MCF 10A (cell line): ENCODE measurements at places on chromosomes 7 and 10. TPM values are rescaled to one million over a fixed set of nuclear protein-coding genes. Genes with fewer than 3 reads are reported as not detected.

- peak overlapping the region; percentile 23 for H3K27ac ChIP-seq
- no peaks in the 10 kb centered on the region for H3K27me3 ChIP-seq
Measured at GRCh38 chr10:53601260-53601875, 828.8 kb upstream of the MBL2 start.

GRCh38 chr7:31805209-31805818 is 118.3 kb downstream of the PPP1R17 start:
- H3K4me3 ChIP-seq, result no peak overlapping the region
- H3K27ac ChIP-seq, result no peak overlapping the region
- peaks cover 18% of the 10 kb centered on the region for H3K27me3 ChIP-seq
- peaks cover 5% of the 10 kb centered on the region for H3K4me1 ChIP-seq
- H3K36me3 ChIP-seq, result no peaks in the 10 kb centered on the region

Gene MEPCE
- total RNA-seq, result 42.8 and 59.9 TPM in 2 replicates

Gene TIMM23B
- 31.3 and 34.4 TPM in 2 replicates for total RNA-seq

DNA sequence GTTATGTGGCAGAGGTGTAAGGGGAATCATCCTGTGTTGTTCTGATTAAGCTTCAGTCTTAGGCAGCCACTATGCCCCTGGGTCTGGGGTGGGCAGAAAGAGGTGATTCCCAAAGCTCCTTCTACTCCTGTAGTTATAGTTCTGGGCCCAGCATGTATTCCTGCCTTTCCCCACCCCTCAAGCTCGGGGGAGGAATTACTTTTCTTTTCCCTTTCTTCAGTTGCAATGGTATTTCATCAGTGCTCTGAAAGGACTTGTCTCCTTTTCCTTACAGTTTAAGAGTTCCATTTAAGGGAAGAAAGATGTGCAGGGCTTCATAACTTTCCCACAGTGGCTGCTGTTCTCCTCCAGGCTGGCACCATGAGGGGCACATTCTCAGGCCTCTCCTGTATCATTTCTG is 94.2 kb downstream of the MTPAP start:
- no peaks in the 10 kb centered on the region for H3K4me1 ChIP-seq
- no peak for DNase-seq
- H3K36me3 ChIP-seq, result no peaks in the 10 kb centered on the region
- H3K4me3 ChIP-seq, result no peak overlapping the region
- no peak overlapping the region for H3K27ac ChIP-seq

- DNase-seq, result no peak
- H3K4me3 ChIP-seq, result no peak overlapping the region
- no peak overlapping the region for H3K27ac ChIP-seq
- H3K27me3 ChIP-seq, result peaks cover 22% of the 10 kb centered on the region
- H3K4me1 ChIP-seq, result no peaks in the 10 kb centered on the region
Measured at GRCh38 chr7:55592492-55592891, 20.2 kb upstream of the VOPP1 start.

Gene HOXA6
- 0.96 and 2.0 TPM in 2 replicates for total RNA-seq

GRCh38 chr7:999941-1000935 is 17.3 kb downstream of the CYP2W1 start:
- H3K36me3 ChIP-seq, result peaks cover 31% of the 10 kb centered on the region
- no peak for DNase-seq
- H3K4me3 ChIP-seq, result no peak overlapping the region
- H3K4me1 ChIP-seq, result no peaks in the 10 kb centered on the region

DNA sequence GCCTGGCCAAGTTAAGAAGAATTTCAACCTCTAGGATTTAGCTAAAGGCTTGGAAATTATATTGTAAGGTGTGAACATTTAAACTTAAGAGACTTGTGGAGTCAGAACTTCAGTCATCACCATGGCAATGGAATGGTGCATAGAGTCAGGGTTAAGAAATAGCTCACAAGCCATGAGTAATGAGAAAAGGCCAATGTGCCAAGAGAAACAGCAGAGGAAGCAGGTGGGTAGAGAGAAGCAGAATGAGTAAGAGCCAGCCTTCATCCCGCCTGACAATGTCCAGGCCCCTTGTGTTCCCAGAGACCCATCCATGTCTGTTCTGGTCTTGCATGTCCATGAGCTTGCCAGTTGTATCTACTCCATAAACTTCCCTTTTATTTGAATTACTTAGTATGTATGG is 62.6 kb upstream of the TBX20 start:
- no peaks in the 10 kb centered on the region for H3K36me3 ChIP-seq
- no peak overlapping the region for H3K27ac ChIP-seq
- no peaks in the 10 kb centered on the region for H3K4me1 ChIP-seq

Gene MOGAT3
- not detected in 2 replicates for total RNA-seq

Gene PNPLA8
- 28.5 and 39.9 TPM in 2 replicates for total RNA-seq

Gene SPDYE6
- not detected in 2 replicates for total RNA-seq

Gene CYP2C18
- total RNA-seq, result not detected in 2 replicates

GRCh38 chr10:96548589-96548988 is 34.9 kb upstream of the TLL2 start:
- no peak for DNase-seq
- no peaks in the 10 kb centered on the region for H3K27me3 ChIP-seq
- H3K4me1 ChIP-seq, result peaks cover 8% of the 10 kb centered on the region
- peaks cover 74% of the 10 kb centered on the region for H3K36me3 ChIP-seq
- no peak overlapping the region for H3K4me3 ChIP-seq

Gene PARD3
- 49.6 and 70.0 TPM in 2 replicates for total RNA-seq

GRCh38 chr7:51023547-51023946 is 240.9 kb upstream of the GRB10 start:
- peaks cover 21% of the 10 kb centered on the region for H3K36me3 ChIP-seq
- no peak for DNase-seq
- no peaks in the 10 kb centered on the region for H3K27me3 ChIP-seq
- H3K27ac ChIP-seq, result no peak overlapping the region
- H3K4me3 ChIP-seq, result no peak overlapping the region

DNA sequence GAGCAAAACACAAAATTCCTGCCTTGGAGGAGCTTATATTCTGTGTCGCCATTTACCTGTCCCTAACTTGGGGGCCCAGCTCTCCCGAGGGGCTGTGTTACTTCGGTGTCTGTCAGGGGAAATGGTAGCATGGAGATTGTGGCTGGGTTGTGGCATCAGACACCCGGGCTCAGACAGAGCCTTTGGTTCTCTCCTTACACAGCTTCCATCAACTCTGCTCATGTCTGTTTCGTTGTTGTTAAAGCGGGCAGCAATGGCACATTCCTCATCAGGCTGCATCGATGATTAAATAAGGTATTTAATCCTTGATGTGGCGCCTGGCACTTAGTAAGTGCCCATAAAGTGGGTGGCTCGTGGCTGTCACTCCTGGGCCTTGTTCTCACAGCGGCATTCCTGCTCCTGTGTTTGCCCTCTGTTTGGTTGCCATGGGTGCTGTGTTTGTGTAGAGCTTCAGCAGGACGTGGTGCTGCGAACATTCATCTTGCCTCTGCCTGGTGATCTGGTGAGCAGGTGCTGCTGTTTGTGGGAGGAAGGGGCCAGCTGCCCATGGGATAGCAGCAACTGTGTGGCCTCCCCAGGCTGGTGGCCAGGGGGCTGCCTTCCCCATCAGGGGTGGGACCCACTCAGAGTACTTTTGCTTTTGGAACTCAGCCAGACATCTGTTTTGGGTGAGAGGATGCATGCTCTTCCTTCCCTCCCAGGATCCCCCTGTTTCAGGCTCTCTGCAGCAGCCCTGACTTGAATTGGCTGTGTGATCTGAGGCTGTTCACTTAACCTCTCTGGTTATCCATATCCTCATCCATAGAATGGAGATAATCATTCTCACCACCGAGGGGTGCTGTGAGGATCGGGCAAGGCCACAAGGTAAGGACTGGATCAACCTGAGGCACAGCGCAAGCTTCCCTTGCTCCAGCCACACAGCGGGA is 207.2 kb upstream of the SVIL start:
- no peaks in the 10 kb centered on the region for H3K27me3 ChIP-seq
- no peak for DNase-seq

Gene CCL26
- not detected in 2 replicates for total RNA-seq

DNA sequence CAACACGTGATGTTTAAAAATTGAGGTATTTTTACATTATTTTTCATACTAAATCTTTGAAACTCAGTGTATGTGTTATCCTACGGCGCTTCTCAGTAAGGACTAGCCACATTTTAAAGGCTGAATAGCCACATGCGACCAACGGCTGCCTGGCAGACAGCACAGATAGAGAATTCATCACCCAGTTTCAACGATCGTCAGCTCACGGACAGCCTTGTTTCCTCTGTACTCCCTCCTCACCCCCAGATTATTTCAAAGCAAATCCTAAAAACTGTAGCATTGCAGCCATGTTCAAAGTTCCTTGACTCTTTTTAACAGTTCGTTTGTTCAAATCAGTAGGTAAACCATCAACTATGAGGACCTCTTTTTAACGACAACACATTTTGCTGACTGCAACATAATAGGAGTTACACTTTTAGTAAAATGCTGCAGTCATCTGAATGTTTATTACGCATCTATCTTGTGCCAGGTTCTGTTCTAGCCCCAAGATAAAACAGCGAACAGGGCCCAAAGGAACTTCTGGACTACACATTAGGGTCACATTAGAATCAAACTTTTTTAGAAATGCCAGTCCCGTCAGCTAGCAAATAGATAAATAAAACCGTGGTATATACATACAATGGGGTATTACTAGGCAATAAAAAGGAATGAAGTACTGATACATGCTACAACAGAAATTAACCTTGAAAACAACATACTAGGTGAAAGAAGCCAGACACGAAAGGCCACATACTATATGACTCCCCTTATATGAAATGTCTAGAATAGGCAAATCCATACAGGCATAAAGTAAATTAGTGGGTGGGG is 5.7 kb downstream of the OSBPL3 start:
- no peak for DNase-seq
- no peak overlapping the region for H3K4me3 ChIP-seq
- peaks cover 62% of the 10 kb centered on the region for H3K4me1 ChIP-seq
- H3K27ac ChIP-seq, result no peak overlapping the region

Gene PRSS1
- not detected in 2 replicates for total RNA-seq

Gene BAMBI
- total RNA-seq, result 21.2 and 31.6 TPM in 2 replicates

- no peaks in the 10 kb centered on the region for H3K36me3 ChIP-seq
- no peak overlapping the region for H3K27ac ChIP-seq
- no peaks in the 10 kb centered on the region for H3K27me3 ChIP-seq
- DNase-seq, result no peak
- H3K4me3 ChIP-seq, result no peak overlapping the region
- peaks cover 29% of the 10 kb centered on the region for H3K4me1 ChIP-seq
Measured at GRCh38 chr10:101028446-101029337, 2.2 kb downstream of the PDZD7 start.

DNA sequence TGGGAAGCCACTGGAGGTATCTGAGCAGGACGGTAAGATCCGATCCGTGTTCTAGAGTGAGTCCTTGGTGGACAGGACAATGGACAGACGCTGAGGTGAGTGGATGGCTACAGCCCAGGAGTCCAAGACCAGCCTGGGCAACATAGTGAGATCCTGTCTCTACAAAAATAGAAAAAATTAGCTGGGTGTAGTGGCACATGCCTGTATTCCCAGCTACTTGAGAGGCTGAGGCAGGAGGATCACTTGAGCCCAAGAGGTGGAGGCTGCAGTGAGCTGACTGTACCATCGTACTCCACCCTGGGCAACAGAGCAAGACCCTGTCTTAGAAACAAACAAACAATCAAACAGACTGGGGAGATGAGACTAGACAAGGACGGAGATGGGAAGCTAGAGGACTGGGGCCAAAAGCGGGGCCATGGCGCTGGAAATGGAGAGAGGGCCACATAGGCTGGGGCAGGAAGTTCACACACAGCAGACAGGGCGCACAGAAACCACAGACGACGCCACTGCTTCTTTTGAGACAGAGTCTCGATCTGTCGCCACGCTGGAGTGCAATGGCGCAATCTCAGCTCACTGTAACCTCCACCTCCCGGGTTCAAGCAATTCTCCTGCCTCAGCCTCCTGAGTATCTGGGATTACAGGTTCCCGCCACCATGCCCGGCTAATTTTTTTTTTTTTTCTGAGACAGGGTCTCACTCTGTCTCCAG is 24.7 kb downstream of the DAGLB start:
- H3K36me3 ChIP-seq, result peaks cover 68% of the 10 kb centered on the region
- DNase-seq, result no peak
- no peak overlapping the region for H3K27ac ChIP-seq
- H3K27me3 ChIP-seq, result no peaks in the 10 kb centered on the region

- peak; percentile 42 for DNase-seq
- peaks cover 42% of the 10 kb centered on the region for H3K36me3 ChIP-seq
- H3K27me3 ChIP-seq, result no peaks in the 10 kb centered on the region
Measured at GRCh38 chr7:100825215-100825671, 2.1 kb downstream of the EPHB4 start.

DNA sequence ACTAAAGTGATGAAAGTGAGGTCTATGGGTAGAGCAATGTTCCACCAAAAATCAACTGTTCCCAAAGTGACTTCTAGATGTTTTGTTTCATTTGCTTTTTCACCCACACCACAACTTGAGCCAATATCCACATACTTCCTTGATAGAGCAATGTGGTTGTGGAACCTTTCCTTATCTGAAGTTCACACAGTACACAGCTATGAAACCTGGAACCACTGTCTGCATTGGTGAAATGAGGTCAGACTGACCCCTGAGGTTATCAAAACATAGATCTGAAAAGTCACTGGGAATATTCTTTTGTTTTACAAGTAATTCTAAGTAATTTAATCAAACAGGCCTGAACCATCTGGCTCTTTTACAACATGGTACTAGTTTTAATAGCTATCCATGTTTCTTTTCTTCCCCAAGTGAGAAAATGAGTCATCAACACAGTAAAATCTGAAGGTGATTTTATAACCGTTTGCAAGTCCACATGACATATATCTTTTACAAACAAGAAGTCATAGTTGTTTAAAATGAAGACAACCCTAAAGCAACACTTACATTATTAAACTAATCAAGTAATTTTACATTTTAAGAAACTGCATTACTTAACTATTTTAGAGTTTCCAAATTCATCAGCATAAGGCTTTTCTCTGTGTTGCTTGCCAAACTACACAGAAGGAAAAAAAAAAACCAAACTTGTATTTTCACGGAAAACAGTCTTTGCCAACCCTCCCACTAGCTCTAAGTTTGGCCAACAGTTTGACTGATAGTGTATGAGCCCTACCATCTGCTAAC is 80.3 kb downstream of the LRRC17 start:
- H3K4me3 ChIP-seq, result no peak overlapping the region
- no peak overlapping the region for H3K27ac ChIP-seq
- no peaks in the 10 kb centered on the region for H3K27me3 ChIP-seq
- DNase-seq, result peak; percentile 46
- H3K36me3 ChIP-seq, result no peaks in the 10 kb centered on the region
- H3K4me1 ChIP-seq, result no peaks in the 10 kb centered on the region

- H3K27me3 ChIP-seq, result no peaks in the 10 kb centered on the region
- no peaks in the 10 kb centered on the region for H3K4me1 ChIP-seq
- H3K36me3 ChIP-seq, result no peaks in the 10 kb centered on the region
- no peak overlapping the region for H3K27ac ChIP-seq
- no peak for DNase-seq
Measured at GRCh38 chr10:133125901-133126300, 34.1 kb upstream of the KNDC1 start.
